Tongue (tissue), 3 donors: ENCODE measurements at places on chromosomes 5 and 9. TPM values are rescaled to one million over a fixed set of nuclear protein-coding genes. Genes with fewer than 3 reads are reported as not detected.

DNA sequence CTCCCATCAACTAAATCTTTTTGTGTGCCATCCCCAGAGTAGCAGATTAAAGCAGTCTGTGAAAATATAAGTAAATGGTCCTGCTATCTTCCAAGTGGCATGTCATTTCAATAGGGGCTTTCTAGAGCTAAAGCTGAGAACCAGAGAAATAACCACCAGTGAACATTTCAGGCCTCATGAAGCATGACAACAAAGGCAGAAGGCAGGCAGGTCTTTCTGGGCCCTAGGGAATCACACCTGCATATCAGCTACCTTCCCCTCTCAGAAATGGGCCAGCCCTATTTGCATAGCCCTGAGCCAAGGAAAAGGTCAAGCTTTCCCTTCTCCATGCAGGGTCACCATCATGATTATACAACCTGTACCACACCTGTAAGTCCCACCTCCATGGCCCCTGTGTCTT is 205.3 kb downstream of the DEPDC1B start:
- DNase-seq: no peak

DNA sequence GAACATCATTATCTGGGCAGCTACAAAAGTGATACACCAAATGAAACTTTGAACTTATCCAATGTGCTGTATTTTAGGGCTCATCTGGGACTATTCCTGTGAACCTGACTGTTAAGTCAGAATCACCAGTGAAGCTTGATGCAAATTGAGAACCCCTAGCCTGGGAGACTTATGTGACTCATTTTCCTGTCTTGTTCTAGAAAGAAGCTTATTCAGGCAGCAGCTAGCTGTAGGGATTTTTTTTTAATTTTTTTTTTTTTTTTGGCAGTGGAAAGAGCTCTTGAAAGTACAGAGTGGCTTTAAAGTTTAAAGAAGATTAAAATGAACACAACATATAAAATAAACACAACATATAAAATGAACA is 81.1 kb upstream of the TNFAIP8 start:
- no peak for DNase-seq

GRCh38 chr9:107280543-107280942 is 2.5 kb upstream of the RAD23B start:
- DNase-seq: no peak

GRCh38 chr5:170286386-170286925 is 11.1 kb downstream of the LCP2 start:
- DNase-seq: no peak

PCDHB14 gene
- 7.8 TPM for total RNA-seq

DNA sequence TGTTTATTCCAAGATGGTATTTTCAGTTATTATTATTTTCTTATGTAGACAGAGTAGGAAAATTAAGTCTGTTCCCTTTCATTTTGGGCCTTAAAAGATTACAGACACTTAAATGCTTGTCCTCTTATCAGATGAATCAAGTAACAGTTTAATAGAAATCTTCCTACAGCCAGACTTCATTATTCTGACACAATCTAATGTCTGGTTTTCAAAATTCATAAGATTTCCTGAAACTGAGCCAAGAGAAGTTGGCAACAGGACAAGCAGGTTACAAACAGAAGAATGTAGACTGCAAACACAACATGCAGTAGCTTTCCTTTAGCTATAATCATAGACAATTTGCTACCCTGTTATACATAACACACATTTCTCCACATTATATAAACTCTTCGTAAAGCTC is 130.5 kb downstream of the FBXL17 start:
- DNase-seq: peak; percentile 33

DNA sequence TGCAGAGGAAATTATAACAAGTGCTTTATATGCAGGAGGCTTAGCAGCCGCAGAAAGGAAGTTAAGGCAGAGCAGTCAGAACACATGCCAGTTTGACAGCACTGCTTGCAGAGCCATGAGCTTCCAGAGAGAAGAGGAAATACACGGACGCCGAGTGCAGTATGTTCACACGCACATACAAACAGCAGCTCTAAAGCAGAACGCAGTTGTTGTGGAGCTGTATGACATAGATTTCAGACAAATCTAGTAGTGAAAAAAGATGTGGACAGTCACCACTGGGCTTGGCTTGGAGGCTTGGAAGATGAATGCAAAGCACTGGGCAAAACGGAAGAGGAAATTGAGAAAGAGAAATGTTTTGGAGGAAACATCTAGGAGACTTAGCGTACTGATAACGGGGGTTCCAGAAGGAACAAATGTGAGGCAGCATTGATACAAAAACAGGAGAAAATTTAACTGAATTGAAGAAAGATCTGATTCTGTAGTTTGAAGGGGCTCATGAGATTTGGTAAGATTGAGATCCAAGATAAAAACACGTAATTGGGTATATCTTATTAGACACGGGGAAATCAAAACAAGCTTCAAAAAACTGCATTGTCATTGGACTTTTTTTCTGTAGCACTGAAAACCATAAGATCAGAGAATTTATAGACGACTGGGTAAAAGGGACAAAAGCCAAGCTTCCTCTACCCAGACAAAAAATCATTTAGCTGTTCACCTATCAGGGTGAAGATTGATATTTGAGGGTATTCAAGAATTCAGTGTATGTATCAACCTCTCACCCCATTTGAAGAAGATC is 19.6 kb upstream of the ROPN1L start:
- DNase-seq: no peak

DNA sequence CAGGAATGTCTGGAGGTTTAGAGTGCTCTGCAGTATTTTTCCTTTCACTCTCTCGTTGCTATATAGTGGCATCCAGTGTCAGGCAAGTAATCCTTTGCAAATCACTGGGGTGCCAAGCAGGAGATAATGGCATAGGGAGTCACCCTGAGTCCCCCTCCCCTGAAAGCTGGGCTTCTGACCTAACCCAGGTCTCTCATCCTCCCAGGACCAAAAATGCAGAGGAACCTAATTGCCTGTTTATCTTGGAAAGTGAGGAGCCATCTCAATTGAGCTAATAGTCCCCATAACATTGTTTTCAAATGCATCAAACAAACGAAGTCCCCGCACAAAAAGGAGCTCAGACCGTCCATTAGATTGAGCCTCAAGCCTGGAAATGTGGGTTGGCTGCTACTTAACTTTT is 368.0 kb upstream of the IRX2 start:
- DNase-seq: no peak

DNA sequence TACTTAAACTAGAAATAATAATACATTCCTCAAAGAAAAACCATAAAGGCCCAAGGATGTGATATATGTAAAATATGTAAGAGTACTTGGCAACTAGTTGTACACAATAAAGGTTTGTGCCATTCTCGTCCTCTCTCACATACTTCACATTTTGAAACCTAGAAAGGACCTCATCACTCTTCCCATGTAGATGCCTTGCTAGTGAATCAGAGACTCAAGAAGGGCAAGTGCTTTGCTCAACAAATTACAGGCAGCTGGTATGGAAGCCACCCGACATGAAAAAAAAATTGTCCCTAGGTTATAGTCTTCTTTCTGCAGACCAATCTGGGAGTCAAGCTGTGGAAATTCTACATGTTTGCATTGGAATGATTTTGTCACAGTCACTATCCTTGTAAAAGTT is 31.7 kb downstream of the ADRB2 start:
- no peak for DNase-seq

DNA sequence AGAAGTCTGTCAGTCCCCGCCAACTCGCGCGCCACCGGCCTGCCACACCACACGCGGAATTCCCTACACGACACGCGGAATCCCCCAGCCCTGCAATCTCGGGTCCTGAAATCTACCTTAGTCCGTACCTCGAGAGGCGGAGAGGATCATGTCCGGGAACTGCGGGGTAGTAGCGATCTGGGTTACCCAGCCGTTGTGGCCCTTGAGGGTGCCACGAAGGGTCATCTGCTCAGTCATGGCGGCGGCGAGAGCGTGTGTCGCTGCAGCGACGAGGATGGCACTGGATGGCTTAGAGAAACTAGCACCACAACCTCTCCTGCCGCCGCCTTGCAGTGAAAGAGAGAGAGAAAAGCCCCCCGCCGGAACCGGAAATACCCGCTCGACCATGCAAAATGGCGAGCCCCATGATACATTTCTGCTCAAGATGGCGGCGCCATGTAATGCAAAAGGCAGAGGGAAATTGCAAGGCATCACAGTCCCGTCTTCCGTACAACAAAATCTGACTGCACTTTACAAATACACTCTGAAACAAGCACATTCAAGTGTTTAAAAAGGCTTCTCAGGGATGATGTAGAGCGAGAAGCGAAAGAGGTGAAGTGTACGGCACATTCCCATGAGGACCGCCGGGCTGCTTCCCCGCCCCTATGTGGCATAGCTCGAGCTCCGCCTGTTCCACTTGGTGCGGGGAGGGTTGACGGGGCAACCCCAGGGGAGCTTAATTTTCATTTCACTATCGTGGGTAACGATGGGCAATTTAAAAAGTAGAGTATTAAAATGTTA is at the start of gene RACK1:
RACK1 (minus strand) TSS at position 343 of the 780 bp plus-strand sequence; CDS start at position 237, 106 bp downstream.
- peak; percentile 98 for DNase-seq

IFNB1 gene
- not detected for total RNA-seq

DNA sequence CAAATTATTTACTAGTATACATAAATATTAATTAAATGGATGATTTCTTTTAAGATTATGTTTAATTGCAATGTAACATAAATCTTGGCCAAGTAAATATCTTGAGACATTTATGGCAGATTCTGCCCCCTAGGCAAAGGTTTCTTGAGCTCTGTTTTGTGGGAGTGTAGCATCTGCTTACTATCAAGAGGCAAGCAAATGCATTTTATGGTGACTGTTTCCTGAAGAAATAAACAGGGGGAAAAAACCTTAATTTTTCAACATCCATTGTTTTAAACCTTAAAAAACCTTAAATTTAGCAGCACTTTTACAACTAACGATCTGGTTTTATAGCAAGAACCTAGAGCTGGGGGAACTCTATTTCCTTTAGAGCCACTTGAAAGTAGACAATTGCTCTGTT is 25.7 kb upstream of the FREM1 start:
- peak; percentile 13 for DNase-seq

GRCh38 chr9:125088752-125089151 is 54.6 kb downstream of the SCAI start:
- no peak for DNase-seq

DNA sequence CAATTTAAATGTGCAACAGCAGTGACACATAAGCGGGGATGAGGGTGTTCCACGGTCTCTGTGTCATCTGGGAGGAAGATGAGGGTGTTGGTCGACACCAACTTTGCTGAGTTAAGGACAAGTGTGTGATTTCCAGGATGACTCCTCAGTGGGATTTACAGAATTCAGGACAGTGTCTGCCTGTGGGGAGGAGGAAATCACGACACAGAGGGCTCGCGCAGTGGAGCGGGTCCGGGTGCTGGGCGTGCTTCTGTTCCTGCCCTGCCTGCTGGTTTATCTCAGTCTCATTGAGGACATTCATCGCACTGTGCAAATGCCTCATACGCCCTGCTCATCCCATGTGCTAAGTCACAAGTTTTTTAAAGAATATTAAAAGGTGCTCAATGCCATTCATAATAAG is 73.7 kb upstream of the ADAMTS2 start:
- no peak for DNase-seq

CCNJL gene
- 8.3 TPM for total RNA-seq

FAM163B gene
- total RNA-seq: not detected

TYRP1 gene
- 0.92 TPM for total RNA-seq

DNA sequence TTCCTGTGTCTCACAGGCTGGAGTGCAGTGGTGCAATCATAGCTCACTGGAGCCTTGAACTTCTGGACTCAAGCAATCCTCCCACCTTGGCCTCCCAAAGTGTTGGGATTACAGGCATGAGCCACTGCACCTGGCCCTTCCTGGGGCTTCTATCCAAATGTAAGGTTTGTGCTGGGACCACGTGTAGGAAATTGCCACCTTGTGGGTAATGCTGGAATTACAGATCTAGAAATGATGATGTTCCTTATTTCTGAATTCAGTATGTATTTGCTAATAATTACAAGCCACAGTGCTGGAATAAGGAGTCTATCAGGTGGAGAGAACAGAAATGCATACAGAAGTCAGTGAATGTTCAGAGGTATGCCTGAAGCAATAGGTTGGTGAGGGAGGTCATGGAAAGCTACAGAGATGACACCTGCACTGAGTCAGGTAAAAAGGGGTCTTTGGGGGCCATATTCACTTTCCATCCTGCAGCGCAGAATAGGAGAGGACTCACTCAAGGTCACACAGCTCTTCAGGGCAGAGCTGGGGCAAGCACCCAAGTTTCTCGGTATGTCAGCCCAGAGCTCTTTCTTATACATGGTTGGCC is 8.8 kb upstream of the IGFBPL1 start:
- DNase-seq: peak; percentile 61

DBH gene
- total RNA-seq: 0.10 TPM

PCDHAC1 gene
- total RNA-seq: 0.41 TPM

GRCh38 chr9:35808433-35808832 is 3.6 kb downstream of the SPAG8 start:
- no peak for DNase-seq
